ENCODE measurements at places on chromosomes 16 and 17.

GRCh38 chr17:76182016-76182764, 41.1 kb upstream of the FOXJ1 start:
- peak; percentile 90 for DNase-seq

DNA sequence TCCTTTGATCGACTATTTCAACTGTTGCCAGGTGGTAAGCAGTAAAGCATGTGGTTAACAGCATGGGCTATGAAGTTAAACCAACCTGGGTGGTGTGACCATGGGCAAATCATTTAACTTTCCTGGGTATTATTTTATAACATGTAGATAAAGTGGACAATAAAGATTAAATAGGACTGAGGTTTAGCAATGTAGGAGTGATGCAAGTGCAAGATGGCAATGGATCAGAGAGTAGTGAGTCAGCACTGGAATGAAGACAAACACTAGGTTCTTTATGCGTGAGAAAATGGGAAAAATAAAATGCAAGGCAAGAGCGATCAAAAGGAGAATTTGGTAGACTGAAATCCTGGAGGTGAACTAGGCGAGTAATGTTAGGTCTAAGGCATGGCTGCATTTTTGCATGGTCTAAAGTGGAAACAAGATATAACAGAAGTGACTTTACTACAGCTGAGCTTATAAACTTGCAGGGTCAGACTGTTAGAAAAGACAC, 222.4 kb upstream of the AXIN2 start:
- peak; percentile 75 for DNase-seq

DNA sequence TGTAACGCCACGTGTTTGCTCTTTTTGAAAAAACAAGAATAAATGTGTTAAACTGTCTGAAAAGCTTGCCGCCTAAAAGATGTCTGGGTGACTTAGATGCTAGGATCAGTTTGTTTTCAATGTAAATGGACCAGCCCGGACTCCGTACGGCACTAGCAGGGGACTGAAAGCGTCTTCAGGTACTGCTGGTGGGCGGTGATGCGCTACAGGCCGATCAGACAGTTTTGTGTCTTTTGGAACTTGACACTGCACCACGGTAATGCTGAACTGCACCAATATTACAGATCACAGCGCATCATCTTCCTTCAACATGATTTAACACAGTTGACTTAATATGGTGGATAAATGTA, 727 bp upstream of the MBTPS1 start:
- DNase-seq: no peak

DNA sequence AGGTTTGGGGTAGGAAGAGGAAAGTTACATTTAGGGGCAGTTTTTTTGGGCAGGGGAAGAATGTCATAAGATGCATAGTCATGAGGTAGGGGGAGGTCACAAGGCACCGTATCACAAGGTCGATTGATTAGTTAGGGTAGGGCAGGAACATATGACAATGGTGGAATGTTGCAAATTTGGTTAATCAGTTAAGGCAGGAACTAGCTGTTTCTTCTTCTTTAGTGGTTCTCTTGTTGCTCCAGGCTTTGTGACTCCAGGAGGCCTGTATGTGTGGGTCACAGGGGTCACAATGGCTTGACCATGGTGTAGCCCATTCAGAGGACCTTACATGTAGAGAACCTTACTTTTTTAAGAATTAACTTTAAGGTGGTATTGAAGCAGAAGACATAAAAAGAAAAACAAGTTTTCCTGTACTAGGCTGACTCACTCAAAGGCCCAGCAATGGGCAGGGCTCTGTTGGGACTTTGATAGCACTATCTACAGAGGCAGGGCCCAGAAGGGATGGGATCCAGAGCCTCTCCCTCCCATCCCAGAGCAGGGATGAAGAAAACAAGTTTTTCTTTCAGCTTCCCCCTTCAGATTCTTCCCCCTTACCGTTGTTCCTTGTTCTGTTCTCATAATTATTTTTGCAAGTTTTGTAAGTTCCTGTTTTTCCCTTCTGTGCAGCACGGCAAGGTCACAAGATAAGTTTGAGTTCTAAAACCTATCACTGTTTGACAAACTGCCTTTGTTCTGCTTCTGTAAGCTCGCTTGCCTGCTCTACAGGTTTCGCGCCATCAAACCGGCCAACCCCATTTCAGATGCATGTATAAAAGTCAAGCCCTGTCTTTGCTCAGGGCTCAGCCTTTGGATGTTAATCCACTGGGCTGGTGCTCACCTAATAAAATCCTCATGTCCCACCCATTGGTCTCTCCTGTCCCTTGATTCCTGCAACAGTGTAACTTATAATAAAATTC, 45.8 kb upstream of the ATF7IP2 start:
- no peak for DNase-seq

- no peak for DNase-seq
These were observed 67.7 kb downstream of the NDEL1 start for GRCh38 chr17:8503368-8503767.

- peak; percentile 18 for DNase-seq
These were observed 18.9 kb downstream of the DNAH17 start for GRCh38 chr17:78558181-78558850.

GRCh38 chr16:30710971-30711370, 12.0 kb downstream of the SRCAP start:
- no peak for DNase-seq

- no peak for DNase-seq
These were observed 1241.8 kb upstream of the GOT2 start for GRCh38 chr16:59975953-59976352.

GRCh38 chr17:74374858-74375257, 7.6 kb downstream of the GPR142 start:
- no peak for DNase-seq

- no peak for DNase-seq
These were observed 29.2 kb upstream of the VAT1L start for GRCh38 chr16:77759201-77759600.

DNA sequence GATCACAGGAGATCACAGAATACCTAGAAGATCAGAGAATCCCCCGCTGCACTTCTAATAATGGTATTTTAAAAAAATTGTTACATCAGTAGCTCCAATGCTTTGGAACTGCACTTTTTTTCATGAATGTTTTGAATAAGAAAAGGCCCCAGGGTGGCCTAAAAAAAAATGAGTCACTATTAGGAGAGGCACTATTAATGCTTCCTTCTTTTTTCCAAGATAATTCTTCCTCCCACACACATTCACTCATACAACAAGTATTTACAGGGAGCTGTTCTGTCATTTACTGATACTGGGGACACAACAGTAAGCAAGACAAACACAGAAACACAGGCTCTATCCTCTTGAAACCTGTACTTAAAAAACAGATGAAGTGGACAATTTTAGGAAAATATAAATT, 675 bp upstream of the PDZD9 start:
- no peak for DNase-seq

DNA sequence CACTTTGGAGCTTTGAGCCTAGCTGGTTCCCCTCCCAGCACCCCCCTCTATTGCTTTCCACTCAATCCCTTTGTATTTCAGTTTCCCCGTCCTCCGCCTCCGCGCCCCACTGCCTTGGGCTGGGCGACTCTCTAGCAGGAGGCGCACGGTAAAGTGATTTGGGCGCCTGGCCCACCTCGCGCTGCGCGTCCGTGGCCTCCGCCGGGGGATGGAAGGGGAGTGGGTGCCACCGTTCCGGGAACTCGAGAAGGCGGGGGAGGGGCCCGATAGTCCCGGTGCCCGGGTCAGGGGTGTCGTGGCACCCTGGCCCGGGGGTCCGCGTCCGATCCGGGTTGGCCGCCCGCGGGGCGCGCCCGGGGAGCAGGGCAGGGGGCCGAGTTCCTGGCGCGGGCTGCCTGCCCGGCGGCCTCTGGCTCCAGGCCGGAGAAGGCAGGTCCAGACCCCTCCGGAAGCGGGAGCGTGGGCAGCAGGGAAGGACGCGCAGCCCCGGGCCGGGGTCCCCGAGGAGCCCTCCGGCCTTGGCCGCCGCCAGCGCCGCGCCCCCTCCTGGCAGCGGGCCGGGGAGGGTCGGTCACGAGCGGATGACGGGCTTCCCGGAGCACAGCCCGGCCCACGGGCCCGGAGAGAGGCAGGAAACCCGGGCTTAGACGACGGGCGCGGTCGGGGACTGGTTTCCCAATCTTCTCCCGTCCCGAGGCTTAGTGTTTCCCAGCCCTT, 15.8 kb downstream of the MEOX1 start:
- DNase-seq: peak; percentile 24

DNA sequence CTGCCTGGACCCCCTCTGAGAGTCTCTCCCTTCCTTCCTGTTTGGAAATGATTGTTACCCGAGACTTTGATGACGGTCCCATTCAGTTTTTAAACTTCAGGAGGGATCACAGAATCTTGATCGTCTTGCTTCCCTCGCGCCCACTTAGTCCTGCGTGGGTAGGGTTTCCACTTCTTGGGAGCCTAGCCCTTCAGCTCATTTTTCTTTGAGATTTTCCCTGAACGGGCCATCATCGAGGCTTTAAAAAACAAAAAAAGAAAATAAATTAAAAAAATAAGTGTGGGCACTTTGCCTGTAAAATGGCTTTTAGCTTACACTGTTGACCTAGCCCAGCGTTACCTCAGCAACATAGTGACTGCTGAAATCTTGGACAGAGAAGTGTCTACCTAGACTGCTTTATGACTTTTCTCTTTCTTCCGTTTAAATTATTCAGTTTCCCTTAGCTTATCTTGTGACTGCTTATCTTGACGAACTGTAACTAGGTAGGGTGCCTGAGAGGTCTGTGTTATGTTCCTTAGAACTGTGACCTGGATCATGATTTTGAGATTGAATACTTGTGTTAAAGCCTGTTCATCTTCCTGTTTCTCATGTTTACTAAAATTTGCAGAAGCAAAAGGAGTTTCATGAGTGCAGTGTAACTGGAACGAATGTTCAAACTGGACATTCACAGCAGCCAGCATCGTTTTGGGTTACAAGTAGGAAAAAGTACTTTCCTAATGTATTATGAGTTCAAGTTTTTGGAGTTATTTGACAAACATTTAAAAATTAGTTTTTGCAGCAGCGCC, 874 bp downstream of the WWP2 start:
- DNase-seq: peak; percentile 52

DNA sequence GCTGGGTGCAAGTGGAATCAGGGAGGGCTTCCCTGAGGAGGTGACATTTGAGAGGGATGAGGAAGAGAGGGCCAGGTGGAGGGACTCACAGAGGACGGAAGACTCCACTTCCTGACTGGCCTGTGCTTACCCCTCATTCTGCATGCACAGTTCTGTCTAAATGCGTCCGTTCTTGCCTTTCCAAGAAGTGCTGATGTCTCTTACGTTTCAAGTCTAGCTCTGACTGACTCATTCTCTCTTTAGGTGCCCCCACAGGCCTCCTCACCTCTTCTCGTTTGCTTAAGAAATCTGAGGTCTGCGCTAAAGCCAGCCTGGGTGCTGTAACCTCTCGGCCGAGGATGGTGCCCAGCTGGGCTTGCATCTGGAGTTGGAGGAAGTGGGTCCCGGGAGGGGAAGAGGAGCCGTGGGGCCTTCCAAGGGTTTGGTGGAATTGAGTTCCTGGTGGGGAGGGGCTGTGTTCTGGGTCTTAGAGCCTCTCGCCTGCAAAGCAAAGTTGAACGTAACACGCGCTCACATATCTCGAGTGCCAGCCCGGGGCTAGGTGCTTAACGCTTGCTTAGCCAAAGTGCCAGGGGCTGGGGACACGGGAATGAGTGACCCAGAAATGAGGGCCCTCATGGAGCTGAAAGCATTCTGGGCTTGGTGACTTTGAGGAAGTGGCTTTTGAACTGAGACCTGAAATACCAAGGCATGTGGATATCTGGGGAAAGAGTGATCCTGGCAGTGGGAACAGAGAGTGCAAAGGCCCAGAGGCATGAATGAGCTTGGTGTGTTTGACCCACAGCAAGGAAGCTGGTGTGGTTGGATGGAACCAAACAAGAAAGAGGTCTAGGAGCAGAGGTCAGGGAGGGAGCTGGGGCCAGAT, 4.8 kb downstream of the IL4R start:
- DNase-seq: no peak

DNA sequence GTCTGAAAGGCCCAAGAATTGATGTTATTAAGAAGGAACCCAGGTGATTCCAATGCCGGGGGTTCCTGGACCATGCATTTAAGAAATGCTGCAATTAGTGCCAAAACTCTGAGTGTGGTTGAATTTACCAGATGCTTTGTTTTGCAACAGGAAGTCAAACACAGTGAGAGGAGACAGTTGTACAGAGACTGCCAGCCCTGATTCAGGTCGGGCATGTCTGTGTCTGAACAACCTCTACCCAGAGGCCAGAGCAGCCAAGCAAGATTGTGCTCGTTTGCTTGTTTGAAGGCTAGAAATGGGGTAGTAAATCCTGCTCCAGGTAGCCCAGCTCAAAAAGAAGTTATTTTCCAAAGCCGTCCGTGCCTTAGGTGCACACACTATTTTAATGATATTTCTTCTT, 412.4 kb upstream of the ERCC4 start:
- DNase-seq: no peak

DNA sequence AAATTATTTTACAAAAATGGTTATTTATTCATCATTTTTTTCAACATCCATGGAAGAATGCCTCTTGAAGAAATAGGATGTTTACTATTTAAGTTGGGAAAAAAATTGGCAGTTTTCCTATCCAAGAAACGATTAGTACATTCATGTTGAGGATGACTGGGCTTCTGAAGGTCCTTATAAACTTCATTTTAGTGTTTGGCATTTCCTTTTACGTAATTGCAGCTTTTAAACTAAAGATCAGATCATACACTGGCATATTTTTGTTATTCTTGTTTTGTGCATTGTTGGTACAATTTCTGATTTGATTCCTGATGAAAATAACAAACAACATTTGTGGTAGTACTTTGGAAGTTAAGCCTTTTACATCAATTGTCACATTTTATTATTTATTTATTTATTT, 11.5 kb downstream of the KCNJ16 start:
- no peak for DNase-seq

DNA sequence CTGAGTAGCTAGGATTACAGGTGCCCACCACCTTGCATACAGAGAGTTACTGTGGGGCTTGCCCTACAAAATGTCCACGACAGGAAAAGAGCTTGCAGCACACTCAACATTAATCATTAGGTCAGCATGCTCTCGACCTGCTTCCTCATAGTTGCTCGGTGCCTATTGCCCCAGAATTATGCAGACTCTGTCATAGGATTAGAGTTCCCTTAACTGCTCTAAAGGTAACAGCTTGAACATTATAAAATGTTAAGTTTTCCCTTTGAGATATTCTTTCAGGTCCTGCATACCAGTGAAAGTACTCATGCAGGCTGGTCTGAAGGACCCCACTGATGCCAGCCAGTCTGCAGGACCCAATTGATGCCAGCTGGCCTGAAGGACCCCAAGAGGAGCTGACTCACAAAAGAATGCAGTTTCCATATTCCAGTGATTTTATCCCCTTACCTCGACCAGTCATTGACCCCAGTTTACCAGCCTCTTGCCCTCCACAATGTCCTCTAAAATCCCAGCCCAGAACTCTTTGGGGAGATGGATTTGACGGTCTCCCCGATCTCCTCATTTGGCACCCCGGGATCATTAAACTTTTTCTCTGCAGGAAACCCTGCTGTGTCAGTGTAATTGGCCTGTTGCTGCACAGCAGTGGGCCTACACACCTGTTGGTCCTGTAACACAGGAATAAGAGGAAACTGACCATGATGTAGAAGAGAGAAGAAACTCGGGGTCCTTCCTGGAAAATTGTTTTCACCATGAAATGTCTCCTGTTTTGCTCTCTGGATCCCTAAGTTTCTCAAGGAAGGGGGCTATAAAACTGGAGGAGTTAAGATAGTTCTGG, 10.6 kb downstream of the ICAM2 start:
- peak; percentile 16 for DNase-seq
